ENCODE measurements at places on chromosomes 16 and 17.

GRCh38 chr17:67509390-67510287 lies 132.6 kb downstream of the PITPNC1 start:
- DNase-seq: peak; percentile 44

- peak; percentile 98 for DNase-seq
Observed at GRCh38 chr16:11955713-11956123, 9.3 kb upstream of the TNFRSF17 start.

DNA sequence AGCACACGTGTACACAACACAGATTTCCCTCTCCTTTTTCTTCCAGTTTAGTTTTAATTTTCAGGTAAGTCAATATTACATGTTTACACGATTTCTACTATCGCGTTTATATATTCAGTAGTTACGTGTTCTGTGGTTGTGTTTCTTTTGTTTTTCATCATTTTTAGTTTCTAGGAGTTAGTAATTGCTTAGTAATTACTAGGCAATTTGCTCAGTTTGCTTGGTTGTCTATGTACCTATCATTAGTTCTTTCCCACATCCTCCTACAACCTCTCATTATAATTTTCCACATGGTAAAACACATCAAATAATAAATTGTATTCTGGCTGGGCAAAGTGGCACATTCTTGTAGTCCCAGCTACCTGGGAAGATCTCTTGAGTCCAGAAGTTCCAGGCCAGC lies 24.6 kb upstream of the GUCY2D start:
- DNase-seq: no peak

DNA sequence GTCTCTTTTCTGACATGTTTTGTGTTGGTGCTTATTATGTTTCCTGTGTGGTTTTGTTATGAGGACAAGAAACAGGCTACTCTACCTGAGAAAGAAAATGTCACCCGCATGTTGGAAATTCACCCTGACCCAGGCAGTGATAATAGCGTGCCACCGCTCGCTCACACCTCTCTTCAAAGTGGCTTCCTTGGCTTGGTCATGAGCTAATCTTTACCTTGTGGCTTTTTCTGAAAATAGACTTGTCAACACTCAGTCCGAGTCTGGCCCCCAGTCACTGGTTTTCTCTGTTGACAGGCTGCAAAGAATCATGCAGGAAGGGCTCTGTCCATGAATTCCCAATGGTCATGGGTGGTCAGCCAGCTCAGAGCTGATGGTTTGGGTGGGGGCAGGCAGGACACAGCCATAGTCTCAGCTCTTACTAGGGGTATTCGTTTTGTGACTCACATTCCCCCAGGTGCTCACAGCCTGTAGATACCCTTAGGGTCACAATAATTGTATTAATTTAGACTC lies 121.3 kb upstream of the CACNG5 start:
- DNase-seq: no peak

DNA sequence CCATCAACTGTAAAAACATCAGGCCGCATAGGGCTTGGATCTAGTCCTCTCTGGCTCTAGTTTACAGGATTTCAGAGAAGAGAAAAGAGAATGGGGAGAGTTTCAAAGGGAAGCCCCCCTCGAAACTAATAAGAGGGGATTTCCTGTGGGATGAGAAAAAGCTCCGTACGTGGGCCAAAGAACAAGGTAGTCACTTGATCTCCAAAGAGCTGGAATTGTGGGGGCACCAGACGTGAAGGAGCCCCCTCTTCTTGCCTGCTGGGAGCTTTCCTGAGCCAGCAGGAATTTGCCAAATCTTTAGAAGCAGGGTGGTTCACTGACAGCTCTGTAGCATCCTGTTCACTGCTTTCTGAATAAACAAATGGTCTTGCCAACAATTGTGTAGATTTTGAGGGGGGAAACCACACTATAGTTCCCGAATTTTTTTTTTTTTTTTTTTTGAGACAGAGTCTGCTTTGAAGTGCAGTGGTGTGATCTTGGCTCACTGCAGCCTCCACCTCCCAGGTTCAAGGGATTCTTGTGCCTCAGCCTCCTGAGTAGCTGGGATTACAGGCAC lies 7.0 kb upstream of the TMIGD1 start:
- no peak for DNase-seq

DNA sequence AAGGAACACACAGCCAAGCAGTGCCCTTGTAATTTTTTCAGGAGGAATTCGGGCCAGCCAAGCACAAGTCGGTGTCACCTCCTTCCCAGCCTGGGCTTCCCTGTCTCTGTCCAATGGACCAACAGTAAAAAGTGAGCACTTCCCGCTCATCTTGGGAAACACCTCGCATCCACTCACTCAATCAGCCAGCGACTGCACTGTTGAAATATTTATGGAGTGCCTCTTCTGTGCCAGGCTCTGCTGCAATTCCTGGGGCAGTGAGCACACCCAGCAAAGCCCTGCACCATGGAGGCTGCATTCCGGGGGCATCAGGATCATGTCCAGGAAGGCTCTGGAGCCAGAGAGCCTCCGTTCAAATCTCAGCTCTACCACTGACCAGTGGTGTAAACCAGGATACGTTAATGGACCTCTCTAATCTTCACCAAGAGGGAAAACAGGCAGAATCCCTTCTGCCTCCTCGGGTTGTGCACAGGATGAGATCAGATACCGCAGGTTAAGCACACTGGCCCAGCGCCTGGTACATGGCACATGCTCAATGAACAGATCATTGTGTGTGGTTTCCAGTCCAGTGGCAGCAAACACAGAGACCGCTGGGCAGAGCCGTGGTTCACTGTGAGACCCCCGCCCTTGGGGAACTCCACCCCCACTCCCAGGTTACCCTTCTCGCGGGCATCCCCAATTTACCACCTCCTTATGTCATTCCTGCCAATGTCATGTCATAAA lies 194.3 kb downstream of the ZNF423 start:
- DNase-seq: no peak
